Epithelial cell of prostate (primary cell): ENCODE measurements at places on chromosomes 16 and 17.

GRCh38 chr17:59383893-59384292 is 52.4 kb downstream of the YPEL2 start:
- no peak for DNase-seq

DNA sequence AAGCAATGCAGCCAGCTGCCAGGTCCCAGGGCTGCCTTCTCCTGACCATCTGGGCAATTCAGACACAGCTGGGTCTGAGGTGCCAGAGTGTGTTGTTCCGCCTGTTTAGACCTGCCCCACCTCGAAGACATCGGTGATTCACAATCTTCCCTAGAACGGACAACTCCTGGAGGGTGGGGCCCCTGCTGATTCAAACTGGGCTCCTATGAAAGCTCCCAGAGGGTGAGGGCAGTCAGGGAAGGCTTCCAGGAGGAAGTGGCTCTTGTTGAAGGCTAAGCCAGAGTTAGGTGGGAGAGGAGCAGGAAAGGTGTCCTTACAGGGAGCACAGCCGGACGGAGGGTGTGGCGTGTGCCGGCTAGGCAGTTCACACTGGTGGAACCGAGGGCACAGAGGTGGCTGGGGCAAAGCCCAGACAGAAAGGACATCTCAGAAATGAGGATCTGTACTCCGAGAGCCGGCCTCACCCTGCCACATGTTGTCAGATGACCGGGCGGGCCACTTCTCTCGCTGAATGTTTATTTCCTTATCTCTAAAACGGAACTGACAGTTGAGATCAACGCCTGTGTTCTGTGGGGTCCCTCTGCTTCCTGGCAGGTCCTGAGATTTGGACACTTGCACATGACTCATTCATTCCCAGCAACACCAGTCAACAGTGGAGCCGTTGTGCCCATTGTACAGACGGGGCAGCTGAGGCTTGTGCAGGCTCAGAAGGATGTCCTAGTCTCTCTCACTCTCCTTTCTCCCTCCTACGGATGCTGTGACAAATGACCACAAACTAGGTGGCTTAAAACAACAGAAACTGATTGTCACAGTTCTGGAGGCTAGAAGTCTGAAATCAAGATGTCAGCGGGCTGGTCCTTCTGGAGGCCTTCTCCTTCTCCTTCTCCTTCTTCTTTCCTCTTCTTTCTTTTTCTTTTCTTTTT is 26.9 kb upstream of the LITAF start:
- peak; percentile 79 for DNase-seq

GRCh38 chr16:11114366-11115164 is 141.4 kb downstream of the SOCS1 start:
- no peak for DNase-seq

DNA sequence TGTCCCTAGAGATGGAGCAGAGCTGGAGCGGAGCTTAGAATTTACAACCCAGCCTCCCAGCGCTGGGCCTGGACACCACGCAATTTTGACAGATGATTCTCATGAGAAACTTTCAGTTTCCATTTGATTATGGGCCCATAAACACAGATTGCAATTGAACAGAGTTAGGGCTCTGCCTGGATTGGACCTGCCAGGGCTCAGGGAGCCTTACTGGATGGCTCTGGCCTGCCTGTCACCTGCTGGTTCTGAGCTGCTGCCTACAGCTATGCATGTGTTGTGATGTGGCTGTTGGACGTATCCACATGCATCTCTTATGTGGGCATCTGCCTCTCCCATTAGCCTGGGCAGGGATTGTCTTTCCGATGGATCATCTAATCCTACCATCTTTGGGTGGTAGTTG is 73.4 kb upstream of the SDK2 start:
- no peak for DNase-seq
